ENCODE measurements at places on chromosomes 1 and 21.

DNA sequence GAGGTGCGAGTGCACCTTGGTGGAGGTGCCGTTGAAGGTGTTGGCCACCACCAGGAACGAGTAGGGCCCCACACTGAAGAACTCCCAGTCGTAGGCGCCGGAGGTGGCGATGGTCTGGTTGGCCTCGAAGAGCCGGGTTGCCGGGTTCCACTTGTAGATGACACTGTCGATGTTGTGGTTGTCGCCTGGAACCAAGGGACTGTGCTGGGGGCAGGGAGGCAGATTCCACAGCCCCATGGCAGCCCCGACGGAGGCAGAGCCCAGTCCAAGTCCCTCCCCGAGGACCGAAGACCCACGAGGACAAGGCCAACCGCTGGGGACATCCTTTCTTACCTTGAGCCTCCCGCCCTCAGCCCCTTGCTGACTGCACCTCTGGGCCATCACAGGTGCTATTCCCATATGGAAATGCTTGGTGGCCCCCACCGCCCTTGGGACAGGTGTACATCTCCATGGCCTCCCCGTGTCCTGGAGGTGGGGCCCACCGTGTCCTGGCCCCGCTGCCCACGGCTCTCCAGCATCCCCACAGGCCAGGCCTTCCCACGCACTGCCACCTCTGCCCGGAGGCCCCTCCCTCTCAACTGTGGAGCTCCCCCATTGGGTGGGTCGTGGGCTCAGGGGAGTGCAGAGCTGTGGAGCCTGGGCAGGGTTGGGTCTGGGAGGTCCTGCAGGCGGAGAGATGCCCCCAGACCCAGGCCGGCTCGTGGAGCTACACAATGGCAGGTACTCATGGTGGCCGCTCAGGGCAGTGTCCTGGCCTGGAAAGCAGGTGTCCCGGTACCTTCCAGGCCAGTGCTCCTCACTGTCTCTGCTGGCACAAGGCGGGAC lies 17.9 kb downstream of the KRTAP10-1 start:
- DNase-seq, result no peak

DNA sequence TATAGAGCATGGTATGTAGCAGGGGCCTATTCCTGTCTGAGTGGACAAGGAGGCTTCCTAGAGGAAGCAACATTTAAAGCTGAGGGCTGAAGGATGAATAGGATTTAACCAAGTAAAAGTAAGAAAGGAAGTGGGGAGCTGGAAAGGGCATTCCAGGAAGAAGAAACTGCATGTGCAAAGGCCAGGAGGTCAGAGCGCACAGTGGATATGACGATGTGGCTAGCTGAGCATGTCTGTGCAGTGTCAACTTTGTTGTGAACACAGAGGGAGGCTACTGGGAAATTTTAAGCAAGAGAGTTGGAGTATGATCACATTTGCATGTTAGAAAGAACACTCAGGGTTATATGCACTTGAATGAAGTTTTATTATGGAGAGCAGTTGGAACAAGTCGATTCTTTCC lies 28.6 kb upstream of the JUN start:
- peak; percentile 15 for DNase-seq

DNA sequence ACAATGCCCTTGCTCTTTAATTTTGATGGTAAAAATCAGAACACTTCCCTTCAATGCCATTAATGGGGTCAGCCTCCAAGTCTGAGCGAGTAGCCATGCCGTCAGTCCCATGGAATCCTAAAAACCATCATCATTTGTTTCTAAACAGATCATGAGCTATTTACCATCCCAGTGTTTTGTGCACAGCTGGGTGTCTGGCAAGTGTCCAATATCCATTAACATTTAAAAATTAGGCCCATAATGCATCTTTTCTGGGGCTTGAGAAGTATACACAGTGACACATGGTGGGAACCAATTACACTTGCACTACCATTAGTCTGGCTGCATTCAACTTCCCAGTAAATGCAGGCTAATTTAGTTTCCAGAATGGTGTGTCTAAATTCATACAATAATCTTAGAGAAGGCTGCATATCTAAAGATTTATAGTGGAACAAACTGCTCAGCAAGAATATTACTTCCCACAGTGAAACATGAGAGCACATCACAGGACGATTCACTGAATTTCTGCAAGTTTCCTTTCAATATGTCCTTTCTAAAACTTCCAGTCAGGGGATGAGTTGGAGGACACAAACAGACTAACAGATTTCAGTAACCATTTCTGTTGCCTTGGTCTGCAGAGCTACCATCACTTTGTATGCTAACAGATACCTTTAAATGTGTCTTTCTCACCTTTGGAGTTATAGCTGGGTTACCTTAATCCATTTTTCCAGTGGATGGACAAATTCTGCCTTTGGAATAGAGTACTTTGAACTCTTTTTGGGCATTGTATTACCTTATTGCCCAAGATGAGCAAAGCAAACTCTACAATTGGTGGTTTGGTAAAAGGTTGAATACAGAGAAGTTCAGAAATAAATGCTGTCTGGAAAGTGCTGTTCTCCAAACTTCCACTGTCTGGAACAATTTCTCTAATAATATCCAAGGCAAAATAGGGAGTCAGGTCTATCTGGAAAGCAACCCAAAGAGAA lies 258.0 kb downstream of the PTBP2 start:
- no peak for DNase-seq

DNA sequence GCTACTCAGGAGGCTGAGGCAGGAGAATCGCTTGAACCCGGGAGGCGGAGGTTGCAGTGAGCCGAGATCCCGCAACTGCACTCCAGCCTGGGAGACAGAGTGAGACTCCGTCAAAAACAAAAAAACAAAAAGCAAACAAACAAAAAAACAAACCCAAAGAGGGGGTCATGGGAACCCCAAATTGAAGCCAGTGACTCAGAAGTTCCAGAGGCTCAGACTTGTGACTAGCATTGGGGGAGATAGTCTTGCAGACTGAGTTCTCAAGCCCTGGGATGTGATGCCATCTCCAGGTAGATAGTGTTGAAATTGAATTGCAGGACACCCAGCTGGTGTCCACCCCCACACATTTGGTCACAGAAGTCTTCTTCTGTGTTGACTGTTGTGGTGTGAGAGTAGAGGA lies 24.9 kb upstream of the ENO1 start:
- no peak for DNase-seq

DNA sequence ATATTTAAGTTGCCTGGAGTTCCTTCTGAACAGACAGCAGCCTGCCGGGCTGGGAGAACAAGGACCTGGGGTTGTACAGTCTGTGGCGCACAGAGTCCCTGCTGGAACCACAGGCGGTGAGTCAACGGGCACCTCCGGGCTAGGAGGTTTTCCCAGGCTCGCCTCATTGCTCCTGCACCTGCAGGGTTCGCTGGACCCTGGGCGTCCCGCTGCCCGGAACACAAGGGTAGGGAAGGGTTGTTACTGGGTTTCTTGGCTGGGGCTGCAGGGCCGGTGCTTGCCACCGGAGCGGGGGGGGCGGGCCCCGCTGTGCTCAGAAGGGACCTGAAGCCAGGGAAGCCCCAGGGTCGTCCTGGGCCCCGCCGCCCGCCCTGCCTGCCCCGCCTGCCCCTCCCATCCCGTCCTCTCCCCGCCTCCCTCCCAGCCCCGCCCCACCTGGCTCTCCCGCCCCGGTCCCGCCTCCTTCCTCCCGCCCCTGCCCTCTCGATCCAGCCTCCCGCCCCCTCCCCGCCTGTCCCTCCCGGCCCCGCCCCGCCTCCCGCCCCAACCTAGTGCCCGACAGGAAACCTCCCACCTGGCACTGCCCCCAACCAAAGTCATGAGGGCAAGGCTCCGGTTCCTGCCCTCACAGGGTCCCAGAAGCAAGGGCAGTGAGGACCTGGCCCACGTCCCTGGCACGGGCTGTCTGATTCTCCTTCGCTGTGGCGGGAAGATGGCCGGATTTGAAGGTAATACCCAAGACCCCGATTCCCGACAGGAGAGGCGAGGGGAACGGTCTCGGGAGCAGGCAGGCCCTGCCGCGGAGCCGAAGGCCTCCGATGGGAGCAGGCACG lies 6.8 kb downstream of the JMJD4 start:
- DNase-seq, result no peak

- DNase-seq, result peak; percentile 80
These were observed 14.6 kb upstream of the TMEM61 start for GRCh38 chr1:54965624-54966340.

DNA sequence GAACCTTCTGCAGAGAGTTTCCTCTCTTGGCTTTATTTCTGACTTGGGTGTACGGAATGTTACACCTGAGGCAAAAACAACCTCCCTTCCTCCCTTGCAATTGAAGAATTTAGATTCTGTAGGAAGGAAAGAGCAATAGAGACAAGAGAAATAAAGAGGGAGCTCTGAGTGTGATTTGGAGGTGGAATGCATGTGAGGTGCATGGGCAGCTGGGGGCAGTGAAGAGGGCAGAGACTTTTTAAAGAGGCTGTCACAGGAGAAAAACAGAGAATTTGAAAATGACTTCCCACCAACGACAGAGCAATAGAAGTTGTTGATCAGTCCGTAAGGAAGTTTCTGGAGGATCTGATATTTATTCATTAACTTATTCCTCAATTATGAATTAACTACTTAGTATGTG lies 172.0 kb upstream of the B3GALT2 start:
- no peak for DNase-seq

DNA sequence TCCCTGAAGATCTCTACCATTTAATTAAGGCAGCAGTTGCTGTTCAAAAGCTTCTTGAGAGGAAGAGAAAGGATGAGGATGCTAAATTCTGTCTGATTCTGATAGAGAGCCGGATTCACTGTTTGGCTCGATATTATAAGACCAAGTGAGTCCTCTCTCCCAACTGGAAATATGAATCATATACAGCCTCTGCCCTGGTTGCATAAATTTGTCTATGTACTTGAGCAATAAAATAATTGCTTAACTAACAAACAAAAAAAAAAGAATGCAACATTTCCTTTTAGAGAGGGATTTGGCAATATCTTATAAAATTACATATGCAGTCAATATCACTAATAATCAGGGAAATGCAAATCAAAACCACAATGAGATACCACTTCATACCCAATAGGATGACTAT lies 26.8 kb downstream of the ALDH9A1 start:
- no peak for DNase-seq

- DNase-seq, result no peak
These were observed 15.8 kb upstream of the MAGOH start for GRCh38 chr1:53254011-53254640.

GRCh38 chr1:64829411-64830029 lies 84.6 kb downstream of the RAVER2 start:
- no peak for DNase-seq

DNA sequence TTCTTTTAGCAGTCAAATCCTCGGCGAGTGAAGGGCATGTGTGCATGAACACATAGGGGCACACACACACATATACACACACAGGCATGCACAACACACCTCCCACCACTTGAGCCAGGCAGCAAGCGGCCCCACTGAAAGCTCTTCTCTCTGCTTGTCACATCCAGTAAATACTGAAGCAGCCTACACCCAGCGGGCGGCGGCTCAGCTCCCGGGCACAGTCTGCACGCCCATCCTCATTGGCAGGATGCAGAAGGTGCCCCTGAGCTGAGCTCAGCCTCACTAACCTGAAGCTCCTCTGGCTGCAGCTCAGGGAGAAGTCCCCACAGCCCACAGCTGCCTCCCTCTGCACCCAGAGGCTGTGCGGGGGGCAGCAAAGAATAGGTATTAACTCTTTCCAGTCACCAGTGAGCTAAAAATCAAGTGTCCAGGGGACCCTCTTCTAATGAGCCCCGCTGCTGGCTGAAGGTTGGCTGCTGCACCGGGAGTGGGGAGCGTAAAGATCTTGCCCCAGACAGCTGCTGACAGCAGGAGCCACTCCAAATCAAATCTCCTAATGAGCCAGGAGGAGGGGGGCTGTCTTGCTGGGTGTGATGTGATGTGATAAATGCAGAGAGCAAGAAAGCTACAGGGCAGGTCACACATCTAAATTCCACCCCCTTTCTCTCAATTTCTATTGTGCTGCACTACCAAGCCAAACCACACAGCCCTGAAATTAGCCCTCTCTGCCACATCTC lies 12.5 kb downstream of the RGS8 start:
- DNase-seq, result no peak

- DNase-seq, result no peak
These were observed 6.3 kb downstream of the VANGL1 start for GRCh38 chr1:115647919-115648650.

- no peak for DNase-seq
These were observed 16.3 kb upstream of the TMEM54 start for GRCh38 chr1:32917521-32917920.

- no peak for DNase-seq
These were observed 291.1 kb downstream of the PCP4 start for GRCh38 chr21:40158366-40158765.

DNA sequence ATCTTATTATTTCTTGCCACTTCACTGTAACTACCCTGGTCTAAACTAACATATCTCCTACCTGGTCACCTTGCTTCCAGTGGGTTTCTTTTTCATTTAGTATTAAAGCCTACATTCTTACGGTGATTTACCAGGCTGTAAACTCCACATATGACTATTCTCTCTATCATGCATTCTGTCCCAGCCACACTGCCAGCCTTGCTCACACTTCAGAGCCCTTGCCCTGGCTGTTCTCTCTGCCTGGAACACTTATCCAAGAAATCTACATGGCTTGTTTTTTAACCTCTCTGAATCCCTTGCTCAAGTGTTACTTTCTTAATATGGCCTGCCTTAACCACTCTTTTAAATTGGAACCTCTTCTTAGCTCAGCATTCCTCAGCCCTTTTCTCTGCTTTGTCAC lies 212.7 kb downstream of the GPR52 start:
- DNase-seq, result no peak

DNA sequence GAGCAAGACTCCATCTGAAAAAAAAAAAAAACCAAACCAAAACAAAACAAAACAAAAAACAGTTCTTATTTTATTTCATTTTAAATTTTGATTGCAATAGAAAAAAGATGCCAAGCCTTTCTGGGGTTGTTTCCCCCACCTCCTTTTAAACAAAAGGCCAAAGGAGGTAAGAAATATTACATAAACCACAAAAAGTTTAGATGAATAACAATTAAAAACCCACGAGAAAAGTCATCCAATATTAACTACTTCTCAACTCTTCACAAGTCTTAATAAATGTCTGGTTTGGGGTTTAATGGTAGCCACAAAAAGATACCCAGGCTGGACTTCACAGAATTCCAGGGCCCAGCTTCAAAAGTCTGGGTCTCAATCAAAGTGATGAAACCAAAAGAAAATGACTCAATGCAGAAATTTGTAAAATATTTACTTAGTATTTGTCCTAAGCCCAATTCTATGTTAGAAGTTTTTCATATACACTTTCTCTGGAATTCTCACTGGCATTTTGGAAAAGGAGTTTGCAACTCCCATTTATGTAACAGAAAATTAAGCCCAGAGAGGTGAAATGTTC lies 47.0 kb upstream of the SDC3 start:
- DNase-seq, result no peak

DNA sequence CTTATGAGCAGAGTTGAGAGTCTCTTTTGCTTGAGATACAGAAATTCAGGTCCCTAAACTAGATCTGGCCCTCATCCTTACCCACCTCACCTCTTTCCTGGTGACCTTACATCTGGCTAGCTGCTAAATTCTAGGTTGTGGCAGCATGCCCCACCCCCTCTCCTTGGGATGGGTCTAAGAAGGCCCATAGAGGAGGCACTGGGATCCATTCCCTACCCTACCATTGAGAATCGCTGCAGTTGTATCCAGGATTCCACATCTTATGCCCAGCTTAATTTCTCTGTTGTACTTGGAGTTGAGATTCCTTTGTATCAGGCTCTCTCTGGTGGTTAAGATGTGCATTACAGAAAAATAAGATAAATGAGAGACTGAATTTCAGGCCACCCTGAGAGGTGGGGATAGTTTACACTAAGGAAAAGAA lies 9.5 kb upstream of the TMEM39B start:
- peak; percentile 60 for DNase-seq

All from kidney capillary endothelial cell (primary cell).